ENCODE measurements at places on chromosomes 1 and 21.

GRCh38 chr1:60329651-60330050, 256.1 kb upstream of the C1orf87 start:
- no peak for DNase-seq

DNA sequence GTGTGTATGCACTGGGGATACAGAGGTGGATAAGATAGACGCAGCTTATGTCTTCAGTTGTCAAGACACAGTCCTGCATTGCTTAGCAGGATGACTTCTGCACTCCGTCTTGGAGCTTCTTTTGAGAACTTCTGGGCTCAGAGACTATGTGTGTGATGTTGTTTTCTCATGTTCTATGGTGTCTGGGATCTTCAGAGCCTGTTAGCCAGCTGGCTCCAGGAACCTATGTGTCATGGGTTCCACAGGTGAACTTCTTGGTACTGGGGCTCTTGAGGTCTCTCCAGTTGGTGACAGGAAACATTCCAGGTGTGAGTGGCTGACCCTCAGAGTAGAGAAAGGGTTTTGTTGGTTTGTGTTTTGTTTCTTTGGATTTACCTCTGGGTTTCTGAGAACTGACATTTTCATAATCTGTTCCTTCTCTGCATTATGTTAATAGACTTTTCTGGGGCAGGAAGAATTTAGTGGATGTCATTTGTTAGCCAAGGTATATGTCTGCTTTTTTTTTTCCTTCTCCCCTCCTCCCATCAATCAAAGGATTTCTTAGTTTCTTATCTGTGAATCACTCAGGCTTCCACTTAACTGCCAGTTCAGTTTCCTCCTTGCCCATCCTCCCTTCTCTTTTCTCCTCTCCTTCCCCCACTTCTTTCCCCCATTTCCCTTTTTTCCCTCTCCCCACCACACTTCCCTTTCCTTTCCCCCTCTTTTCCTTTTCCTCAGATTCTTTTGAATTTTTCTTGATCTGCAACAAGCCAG, 18.1 kb downstream of the FGGY start:
- no peak for DNase-seq

DNA sequence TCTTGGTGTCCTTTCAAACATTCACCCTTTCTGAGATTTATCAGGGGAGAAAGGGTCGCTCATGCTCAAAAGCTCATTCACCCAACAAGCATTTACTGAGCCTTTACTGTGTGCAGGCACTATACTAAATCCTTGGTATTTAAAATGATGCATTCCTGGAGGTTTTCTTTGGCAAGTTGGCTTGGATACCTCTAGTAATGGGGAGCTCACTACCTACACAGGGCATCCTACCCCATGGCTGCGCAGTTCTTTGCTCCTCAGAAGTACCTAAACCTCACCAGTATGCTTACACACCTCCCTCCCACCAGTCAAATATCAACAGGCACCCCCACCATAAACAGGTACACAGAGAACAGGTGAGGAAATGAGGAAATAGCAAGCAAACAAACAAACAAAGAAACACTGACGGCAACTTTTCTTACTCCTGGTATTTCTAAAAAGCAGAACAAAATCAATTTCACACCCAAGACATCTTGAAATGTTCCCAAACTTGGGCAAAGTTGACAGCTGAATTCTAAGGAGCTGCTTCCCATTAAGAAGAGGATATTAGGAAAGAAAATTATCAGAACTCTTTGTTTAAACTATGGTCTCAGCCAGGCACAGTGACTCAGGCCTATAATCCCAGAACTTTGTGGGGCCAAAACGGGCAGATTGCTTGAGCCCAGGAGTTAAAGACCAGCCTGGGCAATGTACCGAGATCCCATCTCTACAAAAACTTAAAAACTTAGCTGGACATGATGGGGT, 104.8 kb downstream of the PSMG1 start:
- no peak for DNase-seq

GRCh38 chr1:178324003-178324402, 172.8 kb downstream of the CLEC20A start:
- DNase-seq = no peak

GRCh38 chr21:38768471-38769063, 37.2 kb upstream of the ETS2 start:
- no peak for DNase-seq

GRCh38 chr1:197464044-197464443, 196.0 kb downstream of the CRB1 start:
- DNase-seq = no peak

GRCh38 chr1:196774603-196775002, at the start of gene CFHR3:
TSS of gene CFHR3 (plus strand) at chr1:196774840. CDS start at chr1:196774887, 47 bp downstream.
- no peak for DNase-seq

- DNase-seq = no peak
Observed at GRCh38 chr1:245603311-245603865, 448.6 kb downstream of the KIF26B start.

DNA sequence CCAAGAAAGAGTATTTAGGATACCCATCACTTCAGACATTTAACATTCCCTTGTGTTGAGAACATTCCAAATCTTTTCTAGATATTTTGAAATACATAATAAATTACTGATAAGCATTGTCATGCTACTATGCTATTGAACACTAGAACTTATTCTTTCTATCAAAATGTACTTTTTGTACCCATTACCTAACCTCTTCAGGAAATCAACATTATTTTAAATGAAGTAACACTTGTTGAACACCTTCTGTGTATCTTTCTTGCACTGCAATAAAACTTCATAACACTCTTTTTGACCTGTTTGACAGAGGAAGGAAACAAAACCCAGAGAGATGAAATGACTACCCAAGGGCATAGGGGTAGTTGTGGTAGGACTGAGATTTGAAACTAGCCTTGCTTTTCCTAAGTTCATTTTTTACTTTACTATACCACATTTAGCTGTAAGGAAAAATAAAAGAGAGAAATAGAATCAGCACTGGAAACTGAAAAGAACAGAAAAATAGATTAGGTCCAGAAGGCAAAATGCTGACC, 99.4 kb downstream of the UCHL5 start:
- DNase-seq = no peak
